ENCODE measurements at places on chromosomes 11 and 22. TPM values are rescaled to one million over a fixed set of nuclear protein-coding genes. Genes with fewer than 3 reads are reported as not detected.

DNA sequence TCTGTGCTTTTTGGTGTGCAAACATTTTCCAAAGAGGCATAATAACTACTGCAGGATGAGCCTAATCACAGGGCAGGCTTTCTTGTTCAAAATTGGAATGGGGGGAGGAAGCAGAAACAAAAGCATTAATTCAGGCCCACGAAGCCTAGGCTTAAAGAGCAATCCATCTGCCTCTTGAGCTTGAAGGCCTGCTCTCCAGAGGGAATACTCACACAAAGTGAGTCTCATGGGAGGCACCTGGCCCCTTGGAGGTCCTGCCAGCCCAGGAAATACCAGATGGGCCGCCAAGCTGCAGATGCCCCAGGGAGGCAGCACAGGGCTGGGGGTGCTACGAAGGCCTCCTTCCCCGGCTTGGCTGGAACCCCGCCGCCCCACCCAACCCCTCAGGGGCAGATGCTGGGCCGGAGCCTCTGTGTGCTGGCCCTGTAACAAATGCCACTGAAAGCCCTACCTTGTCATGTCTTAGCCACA, 39.3 kb upstream of the COMT start:
- DNase-seq, result no peak

DNA sequence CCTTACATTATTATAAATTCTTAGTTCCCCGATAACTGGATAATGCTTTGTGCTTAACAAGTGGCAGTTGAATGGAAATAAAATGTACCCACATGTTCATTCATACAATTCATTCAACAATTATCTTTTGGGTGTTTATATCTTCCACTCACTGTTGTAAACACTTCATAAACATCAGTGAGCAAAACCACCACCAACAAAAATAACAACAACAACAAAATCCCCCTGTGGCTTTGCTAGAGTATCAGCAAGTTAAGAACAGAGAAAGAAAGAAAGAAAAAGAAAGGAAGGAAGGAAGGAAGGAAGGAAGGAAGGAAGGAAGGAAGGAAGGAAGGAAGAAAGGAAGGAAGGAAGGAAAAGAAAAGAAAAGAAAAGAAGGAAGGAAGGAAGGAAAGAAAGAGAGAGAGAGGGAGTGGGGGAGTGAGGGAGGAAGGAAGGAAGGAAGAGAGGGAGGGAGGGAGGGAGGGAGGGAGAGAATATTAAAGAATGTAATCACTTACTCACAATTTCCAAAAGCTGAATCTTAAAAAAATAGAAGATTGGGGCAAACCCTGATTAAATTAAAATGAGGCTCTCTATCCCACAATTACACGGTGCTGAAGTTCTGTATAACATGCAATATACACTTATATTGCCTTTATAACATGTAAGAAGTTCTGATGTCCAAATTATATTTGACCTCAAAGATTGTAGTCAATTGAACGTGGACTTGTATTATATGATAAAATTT, 2238.8 kb downstream of the LRRC4C start:
- DNase-seq, result no peak

DNA sequence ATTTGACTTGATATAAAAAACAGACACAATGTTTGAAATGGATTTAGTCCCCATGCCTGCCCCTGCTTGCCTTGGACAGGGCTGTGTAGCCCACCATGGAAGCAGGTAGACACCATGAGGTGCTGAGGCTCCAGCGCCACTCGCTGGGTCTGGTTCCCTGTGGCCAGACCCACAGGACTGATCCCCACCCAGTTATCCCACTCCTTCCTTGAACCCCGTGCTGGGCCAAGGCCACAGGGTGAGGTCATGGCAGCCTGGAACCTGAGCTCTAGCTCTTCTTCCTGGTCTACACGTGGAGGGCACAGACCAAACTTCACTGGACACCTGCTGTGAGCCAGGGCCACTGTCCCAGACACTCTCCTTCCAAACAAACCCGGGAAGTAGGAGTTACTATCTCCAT, 42.5 kb downstream of the GAB4 start:
- DNase-seq, result no peak

GRCh38 chr11:57978686-57979531, 44.8 kb upstream of the OR9Q1 start:
- no peak for DNase-seq

The C11orf68 gene
- total RNA-seq, result 42.0 TPM

Data from sciatic nerve (tissue), 2 donors.